ENCODE measurements at places on chromosomes 12 and 14.

- DNase-seq = no peak
Observed at GRCh38 chr14:67571991-67572323, 28.1 kb downstream of the PIGH start.

DNA sequence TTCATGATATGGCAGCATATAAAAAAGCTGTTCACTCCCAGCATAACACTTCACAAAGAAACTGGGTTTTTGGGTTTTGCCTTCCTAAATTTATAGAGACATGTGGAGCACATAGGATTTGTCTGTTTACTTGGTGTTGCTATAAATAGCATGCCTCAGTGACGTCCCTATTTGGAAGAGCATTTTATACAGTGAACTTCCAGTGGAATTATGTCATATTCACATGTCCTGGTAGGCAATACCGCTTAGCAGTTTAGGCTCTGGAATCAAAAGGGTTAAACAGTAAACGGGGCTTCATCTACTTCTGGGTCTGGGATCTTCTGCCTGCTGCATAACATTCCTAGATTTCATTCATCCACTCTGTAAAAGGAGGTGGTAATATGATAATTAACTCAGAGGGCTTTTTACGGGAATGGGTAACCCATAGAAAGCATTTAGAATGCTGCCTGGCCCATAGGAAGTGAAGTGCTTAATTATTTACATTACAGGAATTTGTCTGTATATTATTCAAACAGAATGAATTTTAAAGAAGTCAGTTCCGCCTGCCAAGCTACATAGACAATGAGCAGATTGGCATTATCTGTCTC lies 396.1 kb downstream of the TMTC2 start:
- no peak for DNase-seq

- no peak for DNase-seq
Observed at GRCh38 chr12:95118788-95119179, 45.4 kb upstream of the NR2C1 start.

DNA sequence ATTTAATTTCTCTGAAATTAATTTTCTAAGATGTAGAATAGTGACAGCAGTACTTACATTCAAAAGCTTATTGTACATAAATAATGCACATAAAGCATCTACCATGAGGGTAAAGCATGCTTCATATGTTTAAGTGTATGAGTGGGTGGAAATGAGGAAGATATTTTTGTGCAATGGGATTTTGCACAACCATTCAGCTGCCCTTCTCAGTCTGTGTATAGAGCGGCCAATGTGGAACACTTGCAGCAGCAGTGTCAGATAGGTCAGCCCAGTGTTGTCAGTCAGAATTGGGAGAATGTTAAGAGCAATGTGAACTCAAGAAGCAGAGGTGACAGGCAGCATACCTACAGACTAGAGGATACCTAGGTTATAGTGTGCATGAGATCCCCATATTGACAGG lies 72.5 kb upstream of the ATP2B1 start:
- no peak for DNase-seq

GRCh38 chr12:32876004-32876403 lies 20.6 kb downstream of the PKP2 start:
- no peak for DNase-seq

DNA sequence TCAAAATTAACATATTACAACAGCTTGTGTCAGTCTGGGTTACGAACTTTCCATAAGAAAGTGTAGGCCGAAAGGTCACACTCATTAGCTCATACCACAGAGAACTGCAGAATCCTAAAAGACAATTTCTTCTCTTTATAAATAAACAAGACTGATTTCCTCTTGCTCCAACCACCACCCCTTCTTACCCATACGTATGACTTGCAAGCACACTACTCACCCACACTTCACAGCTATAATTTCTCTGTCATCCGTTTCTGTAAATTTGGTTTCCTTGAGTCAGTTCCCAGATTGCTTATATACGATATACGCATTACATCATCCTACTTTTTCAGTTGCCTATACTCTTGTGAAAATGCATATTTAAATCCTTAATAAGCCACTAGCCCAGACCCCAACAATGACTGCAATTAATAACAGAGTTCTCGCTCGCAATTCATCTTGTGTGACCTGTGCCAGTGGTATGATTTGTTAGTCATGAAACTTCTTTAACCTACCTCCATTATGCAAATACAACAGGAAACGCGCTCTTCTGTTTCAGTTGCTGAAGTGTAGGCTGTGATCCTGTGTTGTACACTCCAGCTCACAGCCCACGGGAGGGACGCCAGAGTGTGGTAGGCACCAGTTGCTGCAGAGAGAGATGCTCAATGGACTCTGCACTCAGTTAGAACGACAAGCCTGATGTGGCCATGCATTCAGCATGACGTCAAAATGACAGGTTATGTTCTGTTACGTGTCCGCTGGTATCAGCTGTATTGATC lies 417.6 kb downstream of the PDZRN4 start:
- DNase-seq = no peak

DNA sequence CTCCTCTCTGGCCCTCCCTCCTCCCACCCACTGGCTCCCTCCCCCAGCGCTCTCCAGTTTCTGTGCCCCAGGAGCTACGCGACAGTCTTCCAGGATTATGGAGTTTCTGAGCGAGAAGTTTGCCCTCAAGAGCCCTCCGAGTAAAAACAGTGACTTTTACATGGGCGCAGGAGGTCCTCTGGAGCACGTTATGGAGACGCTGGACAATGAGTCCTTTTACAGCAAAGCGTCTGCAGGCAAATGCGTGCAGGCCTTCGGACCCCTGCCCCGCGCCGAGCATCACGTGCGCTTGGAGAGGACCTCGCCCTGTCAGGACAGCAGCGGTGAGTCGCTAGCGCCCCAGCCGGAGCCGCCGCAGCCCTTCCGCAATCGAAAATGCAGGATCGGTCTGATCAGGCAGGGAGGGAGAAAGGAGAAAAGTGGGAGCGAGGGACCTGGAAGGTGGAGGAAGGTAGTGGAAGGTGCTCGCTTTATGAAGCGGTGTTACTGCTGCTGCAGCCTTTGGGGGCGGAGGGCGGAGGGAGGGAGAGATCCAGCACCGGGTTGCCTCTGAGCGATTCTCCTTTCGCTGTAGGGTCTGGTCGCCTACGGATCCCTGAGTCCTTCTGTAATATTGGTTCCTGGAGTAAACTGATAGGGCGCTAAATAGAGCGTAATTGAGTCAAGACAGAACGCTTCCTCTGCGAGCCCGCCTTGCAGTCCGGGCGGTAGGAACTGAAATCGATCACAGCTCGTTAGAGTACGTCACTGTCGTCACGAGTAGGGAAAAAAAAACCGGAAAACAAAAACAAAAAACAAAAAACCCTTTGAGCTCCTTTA lies at the start of gene ALX1:
TSS of gene ALX1 (plus strand) at position 56 of the 819 bp plus-strand sequence. CDS start at position 98, 42 bp downstream.
- DNase-seq = no peak

DNA sequence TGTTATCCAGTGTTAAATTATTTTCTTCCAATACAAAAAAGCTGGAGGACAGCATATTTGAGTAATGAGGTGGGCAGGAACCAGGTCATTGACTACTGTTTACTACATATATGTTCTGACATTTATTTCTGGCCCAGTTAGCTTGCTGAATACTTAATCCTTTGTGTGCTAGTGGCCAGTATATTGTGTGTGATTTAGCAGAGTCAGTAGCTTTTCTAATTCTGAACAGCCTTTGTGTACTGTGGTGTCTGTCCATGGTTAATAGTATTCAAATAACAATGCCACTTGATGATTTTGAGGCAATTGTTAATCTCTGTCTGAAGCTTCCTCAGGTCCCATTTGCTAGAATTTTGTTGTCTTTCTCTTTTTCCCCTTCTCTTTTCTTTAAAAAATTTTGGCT lies 286.5 kb upstream of the E2F7 start:
- no peak for DNase-seq

Data from RKO (cell line).